AG20443 (cell line): ENCODE measurements at places on chromosomes 4 and X.
A peak's percentile ranks its signal among the peaks of the same experiment; 100 is the strongest.

GRCh38 chr4:31366041-31366440 lies 645.9 kb downstream of the PCDH7 start:
- peak; percentile 35 for DNase-seq

DNA sequence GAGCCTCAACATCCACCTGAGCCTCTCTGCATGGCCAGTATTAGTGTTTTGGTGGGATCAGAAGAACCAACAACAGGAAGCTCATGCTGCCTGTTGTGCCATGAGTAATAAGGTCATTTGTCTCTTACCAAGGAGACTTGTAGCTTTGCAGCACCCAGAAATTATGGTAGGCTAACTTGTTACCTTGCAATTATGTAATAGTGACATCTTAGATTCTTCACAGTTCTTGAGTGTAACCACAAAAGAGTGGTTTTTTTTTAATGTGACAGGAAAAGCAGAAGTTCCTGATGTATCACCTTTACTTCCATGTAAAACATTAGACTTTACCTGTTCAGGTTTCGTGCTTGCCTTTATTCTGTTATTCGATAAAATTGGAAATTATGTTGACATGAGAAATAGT lies 263.9 kb upstream of the CXXC4 start:
- no peak for DNase-seq

DNA sequence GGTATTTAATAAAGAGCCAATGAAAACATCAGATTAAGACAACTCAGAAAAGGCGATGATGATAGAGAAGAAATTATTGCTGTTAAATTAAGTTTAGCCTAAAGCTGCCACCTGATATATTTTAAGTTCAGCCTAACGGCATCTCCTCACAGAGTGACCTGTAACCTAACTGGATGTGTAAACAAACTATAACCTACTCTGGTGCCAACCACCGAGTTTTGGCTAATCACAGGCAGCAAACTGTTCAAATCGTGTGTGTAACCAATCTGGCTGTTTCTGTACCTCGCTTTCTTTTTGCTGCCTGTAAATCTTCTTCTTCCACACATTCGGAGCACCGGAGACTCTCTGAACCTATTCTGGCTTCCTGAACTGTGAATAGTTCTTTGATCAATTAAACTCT lies 37.8 kb upstream of the MED14 start:
- DNase-seq = no peak

- DNase-seq = no peak
Observed at GRCh38 chr4:110945600-110945999, 322.7 kb upstream of the PITX2 start.

DNA sequence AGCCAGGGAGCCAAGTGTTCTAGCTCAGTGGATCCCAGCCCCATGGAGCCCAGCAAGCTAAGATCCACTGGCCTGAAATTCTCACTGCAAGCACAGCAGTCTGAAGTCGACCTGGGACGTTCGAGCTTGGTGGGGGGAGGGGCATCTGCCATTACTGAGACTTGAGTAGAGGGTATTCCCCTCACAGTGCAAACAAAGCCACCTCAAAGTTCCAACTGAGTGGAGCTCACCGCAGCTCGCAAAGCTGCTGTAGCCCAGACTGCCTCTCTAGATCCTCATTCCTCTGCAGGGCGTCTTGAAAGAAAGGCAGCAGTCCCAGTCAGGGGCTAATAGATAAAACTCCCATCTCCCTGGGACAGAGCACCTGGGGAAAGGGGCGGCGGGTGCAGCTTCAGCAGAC lies 226.3 kb downstream of the ZIC3 start:
- no peak for DNase-seq

GRCh38 chrX:21948897-21949578 lies 8.5 kb downstream of the SMS start:
- DNase-seq = no peak

GRCh38 chrX:84469226-84469625 lies 33.0 kb downstream of the HDX start:
- DNase-seq = no peak

DNA sequence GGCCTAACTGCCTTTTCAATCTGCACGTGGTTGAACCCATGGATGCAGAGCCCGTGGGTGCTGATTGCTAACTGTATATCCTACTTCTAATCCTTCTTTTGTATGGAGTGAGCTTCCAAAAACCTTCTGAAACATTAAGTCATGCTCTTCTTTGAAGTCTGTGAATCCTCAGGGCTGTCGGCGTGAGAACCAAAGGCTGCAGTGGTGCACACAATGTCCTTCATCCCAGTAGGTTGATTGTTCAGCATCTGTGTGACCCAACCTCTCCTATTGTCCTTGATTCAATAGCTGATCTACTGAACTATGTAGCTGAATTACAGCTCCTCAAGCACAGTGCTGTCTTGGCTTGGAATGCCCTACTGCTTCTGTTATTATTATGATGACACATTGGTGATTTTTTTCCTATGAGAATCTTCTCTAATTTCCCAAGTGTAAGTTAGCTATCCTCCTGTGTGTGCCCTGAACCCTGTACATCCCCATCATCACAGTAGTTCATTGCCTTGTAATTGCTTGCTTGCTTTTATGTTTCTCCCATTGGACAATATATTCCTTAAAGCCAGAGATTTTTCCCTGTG lies 294.6 kb downstream of the TRIML1 start:
- DNase-seq = no peak
